ENCODE measurements at places on chromosomes 16 and 17.

GRCh38 chr16:20901436-20902112, 1.0 kb downstream of the LYRM1 start:
- DNase-seq: no peak

DNA sequence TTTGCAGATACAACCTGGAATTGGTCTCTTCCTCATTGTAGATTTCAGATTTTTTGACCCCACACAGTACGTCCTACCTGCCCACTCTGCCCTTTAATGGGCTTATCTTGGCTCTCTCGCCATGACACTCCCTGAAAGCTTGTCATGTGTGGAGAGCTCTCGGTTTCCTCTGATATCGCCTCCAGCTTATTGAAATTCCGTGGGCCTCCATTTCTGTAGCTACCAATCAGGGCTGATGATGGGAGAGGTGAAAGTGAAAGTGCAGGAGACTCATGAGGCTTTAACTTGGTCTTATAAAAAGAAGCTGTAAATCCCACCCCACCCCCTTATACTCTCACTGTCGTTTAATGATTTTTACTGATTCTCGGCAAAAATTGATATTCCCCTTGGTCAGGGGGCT, 17.7 kb downstream of the HOXB1 start:
- no peak for DNase-seq

GRCh38 chr17:83171661-83172060, 92.3 kb downstream of the METRNL start:
- no peak for DNase-seq

GRCh38 chr17:77419547-77420094, 278.9 kb downstream of the SEC14L1 start:
- no peak for DNase-seq

DNA sequence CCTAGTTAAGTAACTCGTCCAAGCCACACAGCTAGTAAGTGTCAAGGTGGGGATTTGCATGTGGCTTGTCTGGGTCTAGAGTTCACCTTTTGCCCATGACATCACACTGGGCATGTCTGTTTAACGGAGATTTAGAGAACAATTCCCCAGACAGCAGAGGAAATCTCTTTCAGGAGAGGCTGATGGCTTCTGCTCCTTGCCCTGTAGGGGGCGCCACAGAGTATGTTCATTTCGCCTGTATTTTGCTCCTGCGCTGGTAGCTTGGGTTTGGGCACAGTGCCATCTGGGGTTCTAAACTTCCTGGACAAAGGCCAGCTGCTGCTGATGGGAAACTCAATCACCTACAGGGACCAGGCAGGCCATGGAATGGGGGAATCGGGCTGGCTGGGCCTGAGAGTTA, 20.4 kb downstream of the OTOA start:
- no peak for DNase-seq

- no peak for DNase-seq
Measured at GRCh38 chr16:83959656-83960434, 6.8 kb downstream of the OSGIN1 start.

GRCh38 chr17:79929257-79930061, 90.2 kb upstream of the CBX4 start:
- DNase-seq: no peak

- DNase-seq: no peak
Measured at GRCh38 chr16:79885320-79885719, 284.8 kb upstream of the MAF start.

GRCh38 chr17:30520436-30520835, 43.2 kb downstream of the GOSR1 start:
- no peak for DNase-seq

DNA sequence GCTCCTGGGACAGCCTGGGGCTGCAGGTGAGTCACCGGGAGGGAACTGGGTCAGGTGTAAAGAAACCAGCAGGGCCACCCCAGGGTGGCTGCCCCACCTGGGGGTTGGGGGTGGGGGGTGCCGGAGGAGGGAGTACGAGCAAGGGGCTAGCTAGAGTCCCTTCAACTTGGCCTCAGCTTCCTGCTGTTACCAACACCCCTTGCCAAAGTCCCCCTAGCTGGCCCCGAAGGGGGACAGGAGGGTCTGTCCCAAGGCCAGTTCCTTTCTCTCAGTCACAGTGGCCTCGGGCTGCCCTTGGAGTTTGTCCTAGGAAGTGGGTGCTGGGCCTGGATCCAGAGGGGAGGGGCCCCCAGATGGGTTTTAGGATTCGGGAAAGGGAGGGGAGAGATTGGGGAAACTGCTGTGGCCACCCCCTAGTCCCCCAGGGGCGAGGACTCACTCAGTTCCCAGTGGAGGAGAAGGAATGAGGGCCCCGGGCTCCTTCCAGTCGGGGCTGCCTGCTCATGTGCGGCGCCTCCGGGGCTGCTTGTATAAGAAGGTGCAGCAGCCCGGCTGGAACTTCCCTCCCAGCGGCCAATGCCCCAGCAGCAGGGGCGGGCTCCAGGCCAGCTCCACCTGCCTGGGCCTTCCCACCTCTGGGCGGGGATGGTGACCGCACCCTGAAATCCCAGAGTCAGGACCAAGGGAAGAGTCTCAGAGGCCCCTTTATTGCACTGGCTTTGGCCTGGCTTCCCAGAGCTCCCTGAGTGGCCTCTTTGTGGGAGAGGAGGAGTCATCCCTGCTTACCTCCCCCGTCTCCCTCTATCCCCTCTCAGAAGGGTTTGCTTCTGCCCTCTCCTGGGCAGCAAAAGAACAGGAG, 7.3 kb downstream of the ARHGAP27 start:
- DNase-seq: no peak

DNA sequence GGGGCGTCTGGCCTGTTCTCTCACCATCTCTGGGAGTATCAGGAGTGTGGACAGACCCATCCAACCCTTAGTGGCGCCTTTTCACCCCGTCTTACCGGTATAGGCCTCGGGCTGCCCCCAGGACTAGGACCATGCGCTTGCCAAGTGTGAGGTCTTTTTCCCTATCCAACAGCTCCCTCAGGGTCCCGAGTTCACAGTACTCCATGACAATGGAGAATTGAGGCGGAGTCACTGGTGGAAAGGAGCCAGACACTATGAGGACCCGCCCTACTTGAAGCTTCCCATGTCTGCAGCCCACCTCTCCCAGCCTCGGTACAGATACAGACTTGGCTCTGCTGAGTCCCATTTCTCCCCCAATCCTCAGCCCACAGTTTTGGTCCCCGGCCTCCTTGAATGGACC, 15.9 kb upstream of the RFWD3 start:
- no peak for DNase-seq

- DNase-seq: no peak
Measured at GRCh38 chr17:72466606-72467005, 345.8 kb downstream of the SOX9 start.

DNA sequence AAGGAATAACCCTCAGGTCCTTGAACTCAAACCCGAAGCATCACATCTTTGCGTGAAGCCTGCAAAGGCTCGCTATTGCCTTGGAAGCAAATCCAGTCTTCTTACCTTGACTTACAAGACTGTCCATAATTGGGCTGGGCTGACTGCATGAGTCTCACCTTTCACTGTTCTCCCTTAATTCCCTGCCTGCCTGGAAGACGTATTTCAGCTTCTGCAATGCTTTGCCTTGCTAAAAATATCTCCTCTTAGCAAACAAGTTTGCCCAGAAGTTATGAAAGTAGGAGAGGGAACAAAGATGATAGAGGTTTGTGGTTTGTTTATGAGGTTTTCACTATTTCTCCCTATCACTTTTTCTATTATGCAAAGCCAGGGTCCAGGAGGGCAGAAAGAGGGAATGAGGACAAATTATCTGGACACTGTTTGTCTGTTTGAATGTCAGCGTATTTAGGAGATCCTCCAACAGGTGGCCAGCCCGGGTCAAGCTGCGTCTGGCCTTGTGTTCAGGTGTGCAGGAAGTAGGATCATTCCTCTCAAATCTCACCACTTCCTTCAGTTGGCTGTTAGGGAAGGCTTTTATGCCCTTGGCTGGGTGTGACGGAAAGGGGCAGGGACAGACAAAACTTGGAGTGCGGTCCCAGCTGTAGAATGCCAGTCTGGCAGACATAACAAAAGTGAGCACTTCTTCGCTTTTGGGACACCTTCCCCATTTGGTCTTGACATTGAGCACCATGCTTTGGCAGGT, 488.9 kb downstream of the CDH13 start:
- no peak for DNase-seq

DNA sequence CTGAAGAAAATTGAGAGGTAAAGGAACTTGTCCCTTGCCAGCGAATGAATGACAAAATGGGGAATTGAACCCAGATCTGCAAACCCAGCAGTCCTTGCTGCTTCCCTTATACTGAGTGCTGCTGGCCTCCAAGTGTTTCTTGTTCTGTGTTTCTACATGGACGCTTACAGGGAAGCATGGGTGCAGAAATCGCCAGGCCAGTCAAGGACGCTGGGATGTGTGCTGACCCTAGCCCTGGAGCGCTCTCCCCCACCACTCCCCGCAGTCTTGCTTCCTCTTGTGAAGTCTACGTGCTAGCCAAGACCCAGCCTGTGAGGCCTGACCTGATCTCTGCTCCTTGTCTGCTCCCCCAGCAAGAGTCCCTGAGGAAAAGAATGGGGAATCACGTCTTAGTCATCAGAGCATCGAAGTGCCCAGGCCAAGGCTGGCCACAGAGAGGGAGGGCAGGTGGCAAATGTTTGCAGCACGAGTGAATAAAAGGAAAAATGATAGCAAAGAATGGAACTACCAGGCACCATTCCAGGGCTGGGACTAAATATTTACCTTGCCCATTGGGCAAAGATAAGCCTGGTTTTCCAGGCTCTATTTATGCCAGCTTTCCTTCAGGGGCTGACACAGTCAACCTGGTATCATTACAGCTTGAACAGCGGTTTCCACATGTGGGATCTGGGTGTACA, 17.4 kb downstream of the CA4 start:
- DNase-seq: no peak

DNA sequence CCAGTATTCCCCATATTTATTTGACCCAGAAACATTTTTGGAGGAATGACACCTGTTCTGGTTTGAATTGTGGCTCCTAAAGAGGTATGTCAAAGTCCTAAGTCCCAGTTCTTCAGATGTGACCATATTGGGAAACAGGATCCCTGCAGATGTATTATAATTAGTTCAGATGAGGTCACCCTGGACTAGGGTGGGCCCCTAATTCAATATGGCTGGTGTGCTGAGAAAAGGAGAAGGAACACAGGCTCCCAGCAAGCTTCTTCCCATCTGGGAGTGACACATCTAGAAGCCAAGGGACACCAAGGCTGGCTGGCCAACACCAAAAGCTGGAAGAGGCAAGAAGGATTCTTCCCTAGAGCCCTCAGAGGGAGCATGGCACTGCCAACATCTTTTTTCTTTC, 3.8 kb upstream of the GCSH start:
- no peak for DNase-seq

DNA sequence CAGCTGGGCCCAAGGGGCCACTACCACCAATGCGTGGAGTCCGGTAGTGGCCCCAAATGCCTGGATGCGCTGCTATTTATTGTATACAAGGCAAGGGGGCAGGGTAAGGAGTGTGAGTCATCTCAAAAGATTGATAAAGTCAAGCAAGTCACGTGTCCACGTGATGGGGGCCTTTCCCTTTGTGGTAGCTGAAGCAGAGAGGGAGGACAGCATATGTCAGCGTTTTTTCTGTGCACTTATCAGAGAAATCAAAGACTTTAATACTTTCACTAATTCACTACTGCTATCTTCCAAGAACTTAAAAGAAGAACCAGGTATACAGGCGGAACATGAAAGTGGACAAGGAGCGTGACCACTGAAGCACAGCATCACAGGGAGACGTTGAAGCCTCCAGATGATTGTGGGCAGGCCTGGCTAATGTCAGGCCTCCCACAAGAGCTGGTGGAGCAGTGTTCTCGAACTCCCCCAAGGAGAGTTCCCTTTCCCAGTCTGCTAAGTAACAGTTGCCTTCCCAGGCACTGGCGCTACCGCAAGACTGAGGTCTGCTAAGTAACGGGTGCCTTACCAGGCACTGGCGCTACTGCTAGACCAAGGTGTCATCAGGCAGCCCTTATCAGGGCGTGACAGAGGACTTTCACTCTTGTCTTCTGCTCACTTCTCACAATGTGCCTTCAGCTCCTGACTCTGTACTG, 10.8 kb upstream of the ASB16 start:
- DNase-seq: no peak

DNA sequence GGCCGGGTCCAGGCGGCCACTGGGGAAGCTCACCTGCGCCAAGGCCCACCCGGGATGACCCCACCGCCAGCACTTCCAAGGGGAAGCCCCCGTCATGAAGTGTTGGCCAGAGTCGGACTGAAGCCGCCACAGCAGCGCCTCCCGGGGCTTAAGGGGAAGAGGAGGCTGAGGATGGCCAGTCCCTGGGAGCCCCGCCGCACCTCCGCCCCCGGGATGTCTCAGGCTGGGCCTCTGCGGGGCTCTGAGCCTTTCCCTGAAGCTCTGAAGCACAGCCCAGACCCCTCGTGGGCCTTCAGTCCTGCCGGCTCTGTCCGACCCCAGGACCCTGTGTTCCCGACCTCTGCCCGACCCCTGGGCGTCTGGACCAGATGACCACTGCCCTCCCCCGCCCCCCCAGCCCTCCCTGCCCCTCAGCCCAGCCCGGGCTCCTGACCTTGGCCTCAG, 42.8 kb upstream of the ACSF3 start:
- no peak for DNase-seq

DNA sequence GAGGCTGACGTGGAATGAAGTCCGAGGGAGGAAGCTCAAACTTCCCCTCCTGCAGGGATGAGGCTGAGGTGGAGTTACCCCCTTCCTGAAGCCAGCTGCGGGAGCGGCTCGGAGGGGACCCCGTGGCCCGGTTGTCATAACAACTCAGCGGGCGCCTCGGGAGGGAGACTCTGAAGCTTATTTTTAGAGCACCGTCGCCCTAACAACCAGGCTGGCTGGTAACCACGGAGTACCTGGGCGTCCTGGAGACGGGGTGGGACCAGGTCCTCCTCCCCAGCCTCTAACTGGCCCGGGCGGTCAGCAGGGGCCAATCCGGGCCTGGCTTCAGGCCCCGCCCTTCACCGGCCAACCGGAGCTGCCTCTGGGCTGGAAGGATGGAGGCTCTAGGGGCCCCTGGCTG, 27.7 kb downstream of the NECAB2 start:
- DNase-seq: no peak

DNA sequence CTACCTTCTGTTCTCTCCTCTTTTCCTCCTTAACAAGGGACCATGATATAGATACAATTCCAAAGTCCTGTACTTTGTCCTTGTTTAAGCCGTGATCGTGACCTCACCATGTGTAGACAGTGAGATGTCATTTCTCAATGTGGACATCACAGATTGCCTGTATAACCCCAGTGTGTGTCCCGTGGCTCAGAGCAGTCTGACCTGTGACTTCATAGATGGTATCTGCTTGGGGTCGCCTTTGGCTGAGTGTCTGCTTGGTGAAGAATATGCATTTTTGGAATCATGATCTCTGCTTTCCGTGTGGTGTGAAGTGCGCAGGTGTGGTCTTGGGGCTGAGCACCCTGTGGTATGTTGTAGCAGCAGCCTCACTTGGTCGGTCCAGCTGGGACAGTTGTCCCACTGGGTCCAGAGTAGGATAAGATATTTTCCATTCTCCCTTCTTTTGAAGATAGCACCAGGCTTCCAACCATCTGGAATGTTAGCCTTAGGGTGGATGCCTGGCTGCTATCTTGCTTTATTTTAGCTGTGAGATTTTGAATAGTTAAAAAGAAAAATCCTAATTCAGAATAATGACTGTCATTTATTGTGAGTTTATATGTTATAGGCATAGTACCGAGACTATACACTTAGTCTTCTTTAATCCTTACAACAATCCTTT, 13.4 kb downstream of the MSI2 start:
- no peak for DNase-seq

GRCh38 chr17:64658931-64659330, 3.2 kb downstream of the SMURF2 start:
- DNase-seq: no peak

GRCh38 chr16:51565184-51565583, 414.1 kb upstream of the SALL1 start:
- DNase-seq: no peak

GRCh38 chr16:21145738-21146137, 4.9 kb downstream of the DNAH3 start:
- no peak for DNase-seq

- no peak for DNase-seq
Measured at GRCh38 chr17:22470411-22471175, 778.3 kb downstream of the KCNJ18 start.

All from omental fat pad (tissue), 4 donors.